ENCODE measurements at places on chromosomes 7 and 10.

GRCh38 chr10:124605481-124605855 lies 138.7 kb downstream of the FAM53B start:
- no peak for ATAC-seq

- ATAC-seq: no peak
These were observed 76.9 kb upstream of the LRRC4 start for GRCh38 chr7:128108129-128108528.

DNA sequence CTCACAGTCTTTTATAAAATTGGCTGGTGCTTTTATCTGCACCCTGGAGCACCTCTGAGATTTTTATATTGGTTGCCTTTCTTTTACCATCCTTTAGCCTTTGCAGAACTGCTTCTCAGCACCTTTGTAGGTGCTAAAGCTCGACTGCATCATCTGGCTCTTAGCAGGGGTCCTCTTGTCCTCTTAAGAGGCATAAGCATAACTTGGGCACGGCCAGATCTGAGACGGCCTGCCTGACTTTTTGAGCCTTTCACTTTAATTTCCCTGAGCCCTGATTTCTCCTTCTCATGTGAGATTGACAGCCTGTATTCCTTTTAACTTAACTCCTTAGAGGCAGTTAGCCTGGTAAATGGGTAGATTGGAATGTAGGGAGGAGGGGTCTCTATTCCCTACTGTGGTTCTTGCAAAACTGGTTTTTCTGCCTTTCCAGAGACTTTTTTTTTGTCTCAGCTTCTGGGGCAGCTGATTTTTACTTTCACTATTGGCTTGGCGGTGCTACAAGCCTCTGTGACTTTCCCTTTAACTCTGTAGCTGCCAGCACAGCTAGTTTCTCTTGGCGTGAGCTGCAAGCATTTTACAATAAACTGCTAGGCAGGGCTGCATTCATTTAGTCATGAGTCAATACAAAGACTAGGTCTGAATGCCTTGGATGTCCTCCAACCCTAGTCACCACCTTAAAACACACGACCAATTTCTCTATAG lies 24.0 kb downstream of the ZPBP start:
- peak; percentile 72 for ATAC-seq

DNA sequence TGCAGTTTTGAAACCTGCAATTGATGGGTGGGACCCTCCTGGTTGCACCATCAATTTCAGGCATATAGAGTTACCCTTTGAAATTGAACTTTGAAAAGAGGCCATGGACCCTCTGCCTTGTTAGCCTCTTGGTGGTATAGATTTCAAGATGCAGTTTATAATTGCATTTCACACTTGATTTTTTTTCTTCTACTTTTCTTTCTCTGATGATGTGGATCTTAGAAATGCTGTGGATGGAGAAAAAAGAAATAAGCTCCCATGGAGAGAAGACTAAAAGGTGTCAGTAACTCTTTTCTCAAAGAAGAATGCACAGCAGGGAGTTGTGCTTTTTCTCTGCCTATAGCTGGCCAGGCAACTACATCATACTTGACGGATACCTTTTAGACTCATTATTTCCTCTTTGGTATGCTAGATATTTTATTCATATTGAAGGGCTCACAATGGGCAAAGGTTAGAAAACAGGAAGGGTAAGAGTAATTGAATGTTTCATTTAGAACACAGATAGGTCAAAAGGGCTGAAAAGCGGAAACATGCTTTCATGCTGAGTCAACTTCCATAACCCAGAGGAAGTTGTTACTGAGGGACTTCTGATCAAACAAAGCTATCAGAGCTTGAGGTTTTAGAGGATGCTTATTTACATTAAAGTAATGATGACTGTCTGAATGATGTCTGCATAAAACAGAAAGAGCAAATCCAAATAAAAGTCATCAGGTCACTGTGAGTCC lies 773.2 kb upstream of the LRRN3 start:
- no peak for ATAC-seq

DNA sequence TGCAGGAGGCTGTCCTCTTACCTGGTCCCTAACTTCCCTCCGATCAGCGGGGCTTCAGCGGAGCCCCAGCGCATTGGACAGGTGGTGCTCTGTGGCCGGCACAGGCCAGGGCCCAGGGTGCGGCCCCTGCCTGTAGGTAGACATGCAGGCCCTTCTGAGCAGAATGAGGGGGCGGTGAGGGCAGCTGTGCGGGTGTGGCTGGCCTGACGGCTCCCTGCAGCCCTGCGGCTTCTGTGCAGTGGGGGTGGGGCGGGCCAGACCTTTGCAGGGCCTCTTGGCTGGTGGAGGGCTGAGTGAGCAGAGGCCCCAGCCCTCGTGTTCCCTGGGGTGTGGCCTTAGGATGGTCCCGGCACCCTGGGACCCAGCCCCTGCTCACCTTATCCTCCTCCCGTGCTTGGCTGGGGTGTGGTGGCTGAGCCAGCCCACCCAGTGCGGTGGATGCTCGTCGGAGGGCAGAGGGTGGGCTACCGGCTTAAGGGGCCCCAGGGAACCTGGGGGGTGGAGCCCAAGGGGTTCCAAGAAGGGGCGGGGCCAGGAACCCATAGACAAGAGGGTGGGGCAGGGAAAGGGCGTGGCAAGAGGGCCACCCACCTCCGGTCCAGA lies 175.2 kb upstream of the TNRC18 start:
- ATAC-seq: no peak

GRCh38 chr7:55517191-55517633 lies 55.1 kb downstream of the VOPP1 start:
- ATAC-seq: peak; percentile 98

GRCh38 chr7:106618480-106618879 lies 42.5 kb downstream of the CCDC71L start:
- no peak for ATAC-seq

- ATAC-seq: no peak
These were observed 256.3 kb upstream of the CSTF2T start for GRCh38 chr10:51955696-51956095.

GRCh38 chr7:34879871-34880270 lies 157.4 kb downstream of the DPY19L1 start:
- no peak for ATAC-seq

GRCh38 chr7:116626886-116627285 lies 45.1 kb upstream of the MET start:
- ATAC-seq: no peak

GRCh38 chr10:36202881-36203280 lies 560.8 kb upstream of the FZD8 start:
- ATAC-seq: no peak

DNA sequence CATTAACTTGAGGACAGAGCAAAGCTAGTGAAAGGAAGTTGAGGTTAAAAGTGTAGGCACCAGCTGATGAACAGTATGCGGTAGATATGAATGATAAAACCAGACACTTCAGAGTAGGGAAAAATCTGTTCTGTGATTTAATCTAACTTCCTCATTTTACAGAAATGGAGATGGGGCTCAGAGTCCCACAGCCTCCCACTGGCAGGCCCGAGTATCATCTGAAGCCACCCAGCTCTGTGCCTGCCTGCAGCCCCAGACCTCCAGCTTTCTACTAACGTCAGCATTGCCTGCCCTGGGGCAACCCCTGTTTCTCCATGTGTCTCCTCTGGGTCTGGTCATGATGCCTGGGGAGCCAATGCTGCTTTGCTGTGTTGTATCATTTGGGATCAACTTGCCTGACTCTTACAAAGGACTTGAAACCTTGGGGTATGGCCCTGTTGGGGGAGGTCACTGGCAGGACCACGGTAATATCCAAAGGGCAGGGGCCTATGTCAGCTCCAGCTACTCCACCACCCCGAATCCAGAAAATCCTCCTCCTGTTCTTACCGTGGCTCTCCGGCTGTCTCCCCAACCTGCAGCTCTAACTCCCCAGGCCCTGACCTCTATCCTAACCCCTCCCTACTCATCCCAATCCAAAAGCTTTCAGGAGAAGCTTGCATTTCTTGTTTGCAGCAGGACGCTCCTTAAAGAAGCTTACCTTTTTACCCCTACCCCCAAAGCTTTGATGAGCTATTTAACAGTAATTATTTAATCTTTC lies 56.2 kb upstream of the NPY start:
- ATAC-seq: peak; percentile 63

- no peak for ATAC-seq
These were observed 5.1 kb downstream of the CCDC71L start for GRCh38 chr7:106655703-106656498.

DNA sequence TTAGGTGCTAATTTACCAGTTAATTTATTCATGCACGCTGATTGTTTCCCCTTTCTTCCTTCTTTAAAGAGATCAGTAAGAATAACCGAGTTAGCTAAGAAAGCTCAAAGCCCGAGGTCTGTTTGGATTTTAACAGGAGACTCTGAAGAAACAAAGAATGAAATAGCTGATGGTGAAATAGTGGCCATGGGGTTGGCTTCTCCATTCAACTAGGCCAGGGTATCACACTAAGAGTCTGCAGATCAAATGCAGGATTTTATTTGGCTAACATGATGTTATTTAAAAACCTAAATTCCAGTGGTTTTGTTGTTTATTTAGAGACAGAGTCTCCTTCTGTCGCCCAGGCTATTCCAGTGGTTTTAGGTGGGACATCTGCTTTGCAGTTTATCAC lies 65.2 kb upstream of the SYPL1 start:
- ATAC-seq: no peak

DNA sequence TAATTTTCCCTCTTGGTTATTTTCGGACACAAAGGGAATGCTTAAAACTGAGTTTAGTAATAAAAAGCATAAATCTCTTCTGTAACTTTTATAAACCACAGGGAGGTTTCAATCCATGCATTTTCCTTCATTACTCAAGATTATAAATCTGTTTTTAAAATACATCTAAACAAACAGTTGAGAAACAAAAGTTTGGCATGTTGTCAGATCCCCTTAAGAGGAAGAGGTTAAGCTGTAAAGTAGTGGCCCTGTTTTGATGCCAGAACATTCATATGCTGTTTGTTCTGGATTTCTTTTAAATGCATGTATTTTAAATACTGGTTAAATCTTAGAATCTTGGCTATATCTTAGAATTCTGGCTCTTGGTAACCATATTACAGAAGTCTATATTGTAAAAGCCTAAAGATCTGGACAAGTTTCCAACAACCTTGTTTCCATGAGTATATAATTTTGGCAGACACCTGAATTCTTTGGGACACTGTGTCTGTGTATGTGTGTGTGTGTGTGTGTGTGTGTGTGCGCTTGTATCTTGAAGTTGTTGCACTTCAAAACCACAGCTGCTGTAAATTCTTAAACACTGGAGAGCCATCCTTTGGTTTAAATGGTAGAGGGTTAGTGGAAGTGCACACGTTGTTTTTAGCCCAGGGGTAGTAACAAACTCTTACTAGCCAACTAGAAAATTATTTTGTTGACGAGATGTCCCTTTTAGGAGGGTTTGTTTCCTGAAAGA lies 6.8 kb upstream of the SEMA4G start:
- ATAC-seq: no peak

- ATAC-seq: no peak
These were observed 82.8 kb upstream of the EEPD1 start for GRCh38 chr7:36070230-36070629.

DNA sequence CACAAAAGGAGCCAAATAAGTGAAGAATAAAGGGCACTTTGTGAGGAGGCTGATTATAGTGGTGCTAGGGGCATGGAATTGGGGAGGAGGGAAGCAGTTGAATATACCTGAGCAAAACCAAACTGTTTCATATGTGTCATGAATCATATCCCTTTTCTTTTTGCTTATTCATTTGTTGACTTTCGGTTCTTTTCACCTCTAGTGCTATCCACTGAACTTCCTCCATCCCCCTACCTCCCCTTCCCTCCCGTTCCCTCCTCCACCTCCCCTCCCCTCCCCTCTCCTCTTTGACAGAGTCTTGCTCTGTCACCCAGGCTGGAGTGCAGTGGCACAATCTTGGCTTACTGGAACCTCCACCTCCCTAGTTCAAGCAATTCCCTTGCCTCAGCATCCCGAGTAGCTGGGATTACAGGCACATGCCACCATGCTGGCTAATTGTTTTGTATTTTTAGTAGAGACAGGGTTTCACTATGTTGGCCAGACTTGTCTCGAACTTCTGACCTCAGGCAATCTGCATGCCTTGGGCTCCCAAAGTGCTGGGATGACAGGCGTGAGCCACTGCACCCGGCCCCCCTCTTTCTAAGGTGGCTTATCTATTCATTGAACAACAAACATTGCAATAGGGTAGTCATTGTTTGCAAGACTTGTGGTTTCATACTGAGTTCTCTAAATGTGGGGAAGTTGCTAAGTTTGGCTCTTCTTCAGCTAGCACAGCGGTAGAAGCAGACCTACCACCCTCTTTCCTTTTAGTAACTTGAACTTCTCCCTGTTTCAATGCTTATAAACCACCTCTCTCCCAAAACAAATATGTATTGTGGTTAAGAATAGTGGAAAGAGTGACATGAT lies 150.4 kb upstream of the PRPS1L1 start:
- peak; percentile 27 for ATAC-seq

- no peak for ATAC-seq
These were observed 63.1 kb downstream of the FZD1 start for GRCh38 chr7:91327346-91327745.

DNA sequence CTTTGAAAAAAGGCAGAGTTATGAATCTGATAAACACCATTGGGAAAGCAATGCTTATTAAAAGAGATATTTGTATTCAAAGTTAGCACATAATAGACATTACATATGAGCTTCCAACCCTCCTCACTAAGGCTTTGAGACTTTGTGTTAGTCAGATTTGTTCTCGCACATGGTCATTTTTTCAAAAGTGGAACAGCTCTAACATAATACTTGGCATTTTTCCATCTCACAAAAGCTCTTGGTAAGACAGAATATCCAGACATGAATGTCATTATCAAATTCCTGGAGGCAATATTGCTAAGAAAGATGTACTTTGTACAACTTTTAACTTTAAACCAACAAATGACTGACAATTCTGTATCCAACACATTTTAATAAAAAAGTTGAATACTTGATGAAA lies 292.4 kb upstream of the SMIM30 start:
- ATAC-seq: no peak

DNA sequence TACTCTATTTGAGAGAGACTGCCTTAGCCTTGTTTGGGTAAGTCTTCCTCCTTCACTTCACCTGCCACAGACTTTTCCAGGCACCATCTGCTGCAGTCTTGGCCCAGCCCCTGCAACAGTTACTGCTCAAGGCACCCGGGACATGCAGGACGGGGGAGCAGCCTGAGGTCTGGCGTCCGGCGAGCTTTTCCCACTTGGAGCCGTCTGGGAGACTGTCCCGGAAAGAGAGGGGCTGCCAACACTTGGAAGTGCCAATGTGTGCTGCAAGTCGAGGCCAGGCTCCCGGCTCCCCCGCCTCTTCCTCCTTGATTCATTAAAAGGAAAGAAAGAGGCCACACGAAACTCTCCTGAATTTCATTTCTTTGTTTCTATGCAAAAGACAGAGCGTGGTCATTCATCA lies 13.7 kb downstream of the HTRA1 start:
- no peak for ATAC-seq

DNA sequence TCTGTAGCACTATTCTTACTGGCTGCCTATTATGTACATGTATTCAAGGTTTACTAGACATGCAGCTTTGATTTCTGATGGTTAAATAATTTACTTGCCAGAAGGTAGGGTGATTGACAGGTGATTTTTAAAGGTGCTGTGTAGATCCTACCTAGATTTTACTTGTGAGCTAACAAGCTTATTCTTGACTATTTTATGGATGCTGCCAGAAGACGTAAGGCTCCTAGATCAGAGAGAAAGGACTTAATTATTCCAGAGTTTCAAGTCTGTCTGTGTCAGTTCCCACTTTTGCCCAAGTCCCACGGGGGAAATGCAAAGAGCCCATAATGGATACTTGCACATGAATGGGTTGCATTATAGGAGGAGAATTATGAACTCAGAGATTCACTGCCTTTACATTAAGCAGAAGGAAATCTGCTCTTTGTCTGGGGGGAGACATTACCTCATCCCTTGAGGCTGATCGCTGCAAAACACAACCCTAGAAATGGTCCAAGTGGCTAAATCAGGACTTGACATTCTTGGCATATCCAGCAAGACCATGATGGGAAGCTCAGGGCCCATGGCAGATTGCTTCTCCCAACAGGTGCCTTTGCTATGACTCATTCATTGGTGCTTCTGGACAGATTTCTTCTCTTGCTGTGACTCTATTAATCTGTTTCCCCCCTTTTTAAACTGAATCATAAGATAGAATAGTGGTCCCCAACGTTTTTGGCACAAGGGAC lies 32.1 kb downstream of the GPR158 start:
- ATAC-seq: no peak

Measured in activated CD4-positive, CD25-positive, alpha-beta regulatory T cell treated with anti-CD3 and anti-CD28 coated beads, Interleukin-2, amount 50 U/mL, for 24 hours (primary cell).